Renal pelvis (tissue), 12 donors: ENCODE measurements at places on chromosomes 3 and 15. TPM values are rescaled to one million over a fixed set of nuclear protein-coding genes. Genes with fewer than 3 reads are reported as not detected.

DNA sequence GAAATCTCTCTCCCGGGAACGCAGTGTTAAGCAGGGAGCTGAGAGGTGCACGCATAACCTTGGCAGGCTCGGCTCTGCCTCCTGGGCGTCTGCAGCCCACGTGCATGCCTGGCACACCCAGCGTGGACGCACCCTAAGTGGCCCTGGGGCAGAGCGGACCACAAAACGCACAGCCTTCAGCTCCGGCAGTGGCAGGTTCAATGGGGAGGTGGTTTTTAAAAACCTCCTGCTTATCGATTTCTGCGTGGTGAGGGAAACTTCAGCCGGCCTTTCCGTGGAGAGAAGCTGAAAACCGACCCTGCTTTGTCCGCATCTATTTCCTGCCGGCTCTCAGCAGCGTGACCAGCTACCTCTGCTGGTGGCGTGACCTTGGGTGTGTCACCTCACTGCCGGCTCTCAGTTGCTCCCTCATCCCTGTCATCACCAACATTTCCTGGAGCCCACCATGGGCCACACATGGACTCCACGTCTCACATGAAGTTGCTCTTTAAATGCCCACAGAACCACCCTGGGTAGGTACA lies 134.8 kb upstream of the MEF2A start:
- DNase-seq = no peak

DNA sequence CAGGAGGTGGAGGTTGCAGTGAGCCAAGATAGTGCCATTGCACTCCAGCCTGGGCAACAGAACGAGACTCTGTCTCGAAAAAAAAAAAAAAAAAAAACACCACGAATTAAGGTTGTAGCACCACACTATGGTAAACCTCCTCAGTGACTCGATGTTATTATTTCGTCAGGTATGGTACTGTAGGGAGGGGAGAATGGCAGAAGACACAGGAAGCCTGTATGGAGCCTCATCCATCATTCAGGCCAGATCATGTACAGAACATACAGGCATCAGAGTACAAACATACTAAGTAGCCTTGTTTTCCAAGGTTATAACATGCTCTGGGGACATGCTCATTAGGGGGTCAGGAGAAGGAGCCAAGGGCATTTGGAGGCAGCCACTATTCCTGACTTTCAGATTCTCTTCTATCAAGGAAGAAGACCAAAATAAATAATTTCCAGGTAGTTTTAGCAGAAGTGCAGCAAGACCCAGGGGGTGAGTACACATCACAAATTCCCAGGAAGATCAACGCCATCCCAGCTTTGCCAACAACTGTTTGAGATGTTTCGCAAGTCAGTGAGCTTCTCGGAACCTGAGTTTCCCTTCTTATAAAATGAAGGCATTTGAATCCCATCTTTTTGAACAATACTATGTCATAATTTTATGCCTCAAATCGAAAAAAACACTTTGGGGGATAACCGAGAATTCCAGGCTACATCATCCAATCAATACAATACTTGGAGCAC lies 79.8 kb downstream of the FOXP1 start:
- DNase-seq = no peak

DNA sequence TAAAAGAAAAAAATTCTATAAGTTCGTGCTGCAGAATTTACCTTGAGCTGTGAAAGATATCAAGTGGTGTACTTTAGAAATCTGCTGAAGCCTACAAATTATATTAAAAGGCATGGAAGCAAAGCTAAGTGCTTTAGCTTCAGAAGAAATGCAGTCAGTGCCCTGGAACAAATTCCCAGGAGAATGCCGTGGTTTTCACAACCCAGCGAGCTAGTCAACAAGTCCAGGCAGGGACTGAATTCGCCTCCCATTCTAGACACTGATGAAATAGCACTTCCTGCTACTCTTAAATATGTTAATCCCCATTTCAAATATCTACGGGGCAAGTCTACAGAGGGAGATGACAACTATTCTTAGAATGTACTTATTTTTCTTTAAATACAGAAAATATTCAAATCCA lies 326.4 kb upstream of the IGF1R start:
- peak; percentile 54 for DNase-seq

GRCh38 chr3:48243886-48244285 lies 3.0 kb downstream of the ZNF589 start:
- no peak for DNase-seq

DNA sequence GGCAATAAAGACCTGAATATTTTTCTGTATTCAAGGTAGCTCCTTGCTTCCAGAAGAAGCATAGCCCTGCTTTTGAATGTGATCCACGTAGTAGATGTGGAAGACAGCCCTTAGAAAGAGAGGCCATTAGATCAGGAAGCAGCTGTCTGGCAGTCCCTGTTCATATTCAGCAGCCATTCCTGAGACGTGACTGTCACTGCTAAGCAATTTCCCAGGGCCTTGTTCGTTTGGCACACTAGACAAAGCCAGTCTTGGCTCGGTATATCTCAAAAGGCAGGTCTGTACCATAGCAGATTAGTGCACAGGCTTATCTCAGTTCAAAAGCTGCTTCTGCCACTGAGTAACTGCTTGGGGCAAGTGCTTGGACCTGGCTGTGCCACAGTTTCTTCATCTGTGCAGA lies 287.8 kb upstream of the MCTP2 start:
- DNase-seq = no peak

GRCh38 chr3:152323834-152324233 lies 55.1 kb downstream of the MBNL1 start:
- no peak for DNase-seq

DNA sequence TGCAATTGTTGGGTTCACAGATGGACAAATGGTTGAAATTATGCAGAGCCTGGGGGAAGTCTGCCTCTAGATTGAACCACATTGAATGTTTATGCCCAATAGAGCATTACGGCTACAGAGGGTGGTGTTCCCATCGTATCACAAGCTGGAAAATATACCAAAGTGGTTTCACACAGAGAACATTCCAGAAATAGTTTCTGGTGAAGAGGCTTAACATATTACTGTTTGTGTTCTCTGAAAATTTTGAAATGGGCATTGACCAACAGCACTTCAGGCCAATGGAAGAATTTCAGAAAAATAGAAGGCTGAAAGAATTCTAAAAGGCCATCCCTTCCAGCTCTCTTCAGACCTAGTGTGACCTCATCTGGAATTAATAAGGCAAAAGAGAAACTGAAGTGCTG lies 203.9 kb downstream of the NEK10 start:
- DNase-seq = no peak

DNA sequence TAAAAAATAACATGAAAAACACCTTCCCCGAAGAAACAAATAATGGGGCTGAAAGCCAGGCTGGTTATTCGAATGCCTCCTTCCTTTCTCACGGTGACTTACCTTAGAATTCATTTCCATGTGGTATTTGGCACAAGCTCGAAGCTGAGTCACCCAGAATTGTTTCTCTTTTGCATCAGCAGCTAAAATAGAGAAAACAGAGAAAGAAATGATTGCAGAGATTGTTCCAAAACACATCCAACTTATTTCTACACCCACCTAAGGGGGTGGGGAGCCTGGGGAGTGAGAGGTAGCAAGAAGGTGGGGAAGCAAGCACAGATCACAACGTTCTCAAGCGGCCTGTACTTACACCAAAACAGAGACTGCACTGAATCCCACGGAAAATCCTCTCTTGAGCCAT lies 104.7 kb downstream of the OSBPL10 start:
- DNase-seq = no peak

- no peak for DNase-seq
Observed at GRCh38 chr3:59446775-59447465, 397.1 kb upstream of the CFAP20DC start.

- DNase-seq = no peak
Observed at GRCh38 chr3:71927505-71928066, 142.6 kb upstream of the PROK2 start.

- DNase-seq = no peak
Observed at GRCh38 chr3:56812754-56813652, 11.3 kb upstream of the ARHGEF3 start.

DNA sequence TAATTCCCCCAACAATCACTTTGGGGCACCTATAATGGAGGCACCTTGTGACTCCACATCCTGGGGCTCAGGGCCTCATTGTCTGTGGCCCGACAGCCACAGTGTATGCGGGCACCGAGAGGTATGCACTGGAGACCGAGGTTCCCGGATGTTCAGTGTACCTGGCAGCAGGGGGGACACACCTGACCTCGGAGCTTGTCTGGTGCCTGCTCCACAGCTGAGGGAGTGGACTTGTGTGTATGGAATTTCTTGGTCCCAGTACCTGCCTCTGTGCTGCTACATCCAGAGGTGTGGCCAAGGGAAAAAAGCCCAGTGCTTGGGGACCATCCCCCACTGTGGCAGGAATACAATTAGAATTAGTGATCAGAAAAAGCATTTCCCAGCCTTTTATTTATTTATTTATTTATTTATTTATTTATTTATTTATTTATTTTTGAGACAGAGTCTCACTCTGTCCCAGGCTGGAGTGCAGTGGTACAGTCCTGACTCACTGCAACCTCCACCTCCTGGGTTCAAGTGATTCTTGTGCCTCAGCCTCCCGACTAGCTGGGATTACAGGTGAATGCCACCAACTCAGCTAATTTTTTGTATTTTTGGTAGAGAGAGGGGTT lies 8.8 kb upstream of the AEN start:
- DNase-seq = no peak

GRCh38 chr3:14274999-14275961 lies 96.7 kb downstream of the LSM3 start:
- no peak for DNase-seq

DNA sequence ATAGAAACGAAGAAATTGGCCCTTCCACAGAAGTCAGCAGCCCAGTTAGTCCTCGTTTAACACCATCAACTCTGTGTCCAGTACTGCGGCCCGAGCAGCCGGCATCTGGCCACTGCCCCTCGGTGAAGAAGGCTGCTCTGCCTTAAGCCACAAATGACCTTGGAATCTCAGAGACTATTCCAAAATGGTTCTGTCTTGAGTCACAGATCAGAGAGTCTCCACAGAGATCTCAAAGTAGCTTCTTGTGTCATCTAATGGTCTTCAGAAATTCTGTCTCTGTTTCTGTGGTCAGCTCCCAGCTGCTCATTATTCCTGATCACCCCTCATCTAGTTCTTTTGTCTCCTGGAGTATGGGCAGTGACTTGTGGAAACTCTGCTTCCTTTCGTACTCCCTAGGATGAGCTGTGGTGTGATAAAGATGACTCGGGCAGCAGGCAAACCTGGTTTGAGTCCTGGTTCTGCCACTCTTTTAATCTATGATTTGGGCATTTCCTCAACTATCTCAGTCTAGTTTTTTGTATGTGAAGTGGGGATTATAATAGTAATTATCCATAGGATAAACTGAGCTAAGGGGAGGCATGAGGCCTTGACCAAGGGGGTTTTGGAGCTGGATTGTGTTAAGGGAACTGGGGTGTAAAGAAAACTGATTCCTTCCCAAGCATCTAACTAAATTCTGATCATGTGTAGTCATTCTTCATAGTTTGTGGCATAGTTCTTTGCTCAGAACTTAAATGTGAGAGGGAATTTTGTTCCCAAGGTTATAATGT lies 22.6 kb downstream of the CRTC3 start:
- no peak for DNase-seq

The FAM107A gene
- polyA plus RNA-seq = 3.5 TPM

The GPR27 gene
- 10.2 TPM for polyA plus RNA-seq

The LINGO1 gene
- polyA plus RNA-seq = 15.4 TPM

The OCA2 gene
- polyA plus RNA-seq = 9.0 TPM

The UBA7 gene
- polyA plus RNA-seq = 36.8 TPM

The BCHE gene
- 6.3 TPM for polyA plus RNA-seq
